ENCODE measurements at places on chromosomes 6 and 20. TPM values are rescaled to one million over a fixed set of nuclear protein-coding genes. Genes with fewer than 3 reads are reported as not detected.

The TXLNB gene
- 0.18 TPM for total RNA-seq

The CRISP3 gene
- total RNA-seq: not detected

The FAM184A gene
- total RNA-seq: 0.95 TPM

The KHDC1 gene
- total RNA-seq: 3.3 TPM

The AP5S1 gene
- 22.0 TPM for total RNA-seq

The LAMP5 gene
- total RNA-seq: not detected

The NECAB3 gene
- total RNA-seq: 18.1 TPM

The CCDC170 gene
- total RNA-seq: 0.53 TPM

The FAM83B gene
- not detected for total RNA-seq

The HS3ST5 gene
- total RNA-seq: not detected

The GSTA4 gene
- 17.9 TPM for total RNA-seq

The LHFPL5 gene
- not detected for total RNA-seq

The CD24 gene
- total RNA-seq: 1.2 TPM

The MOG gene
- not detected for total RNA-seq

The SEMG1 gene
- not detected for total RNA-seq

The POU5F1 gene
- not detected for total RNA-seq

The TAF8 gene
- total RNA-seq: 32.4 TPM

The RAMACL gene
- 4.0 TPM for total RNA-seq

The ZSCAN16 gene
- total RNA-seq: 8.9 TPM

The PTCRA gene
- total RNA-seq: not detected

The LY6G6F gene
- not detected for total RNA-seq

The PCK1 gene
- not detected for total RNA-seq
